ENCODE measurements at places on chromosomes 5 and 9.
A peak's percentile ranks its signal among the peaks of the same experiment; 100 is the strongest.

DNA sequence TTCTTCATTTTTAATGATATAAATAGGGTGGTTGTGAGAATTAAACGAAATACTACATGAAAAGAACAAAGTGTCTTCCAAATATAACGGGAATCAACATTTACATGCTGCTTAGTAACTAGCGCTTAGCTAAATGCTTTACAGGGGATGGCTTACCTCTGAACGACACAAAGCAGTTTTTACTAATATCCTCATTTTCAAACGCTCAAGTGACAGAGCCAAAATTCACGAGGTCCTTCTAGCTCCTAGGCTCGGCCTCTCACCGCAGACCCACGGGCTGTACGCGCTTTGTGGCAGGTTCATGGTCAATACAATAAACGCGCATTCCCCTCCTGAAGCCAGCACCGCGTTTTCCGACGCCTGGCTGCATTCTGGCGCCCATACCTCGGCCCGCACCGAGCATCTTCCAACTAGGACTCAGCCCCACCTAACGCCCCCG is 442 bp downstream of the ZNF510 start:
- DNase-seq: no peak

- no peak for DNase-seq
Measured at GRCh38 chr5:147369742-147370374, 135.0 kb downstream of the STK32A start.

DNA sequence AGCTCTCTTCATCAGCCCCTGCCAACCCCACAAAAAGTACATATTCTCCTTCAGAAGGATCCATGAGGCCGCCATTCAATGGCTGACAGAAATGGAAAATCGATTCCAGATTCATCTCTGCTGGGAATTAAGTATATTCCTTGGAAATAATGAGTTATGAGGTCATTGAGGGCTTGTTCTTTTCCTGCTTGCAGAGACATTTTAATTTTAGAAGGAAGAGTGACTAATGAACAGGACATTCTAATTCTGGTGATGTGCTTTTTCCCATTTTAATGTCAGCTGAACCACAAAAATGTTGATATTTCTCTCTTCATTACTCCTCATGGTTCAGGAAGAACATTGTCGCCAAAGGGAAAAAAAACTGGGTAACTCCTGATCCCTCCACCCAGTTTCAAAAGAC is 314.0 kb downstream of the PIK3R1 start:
- no peak for DNase-seq

GRCh38 chr5:50415912-50416311 is 25.2 kb downstream of the EMB start:
- DNase-seq: no peak

DNA sequence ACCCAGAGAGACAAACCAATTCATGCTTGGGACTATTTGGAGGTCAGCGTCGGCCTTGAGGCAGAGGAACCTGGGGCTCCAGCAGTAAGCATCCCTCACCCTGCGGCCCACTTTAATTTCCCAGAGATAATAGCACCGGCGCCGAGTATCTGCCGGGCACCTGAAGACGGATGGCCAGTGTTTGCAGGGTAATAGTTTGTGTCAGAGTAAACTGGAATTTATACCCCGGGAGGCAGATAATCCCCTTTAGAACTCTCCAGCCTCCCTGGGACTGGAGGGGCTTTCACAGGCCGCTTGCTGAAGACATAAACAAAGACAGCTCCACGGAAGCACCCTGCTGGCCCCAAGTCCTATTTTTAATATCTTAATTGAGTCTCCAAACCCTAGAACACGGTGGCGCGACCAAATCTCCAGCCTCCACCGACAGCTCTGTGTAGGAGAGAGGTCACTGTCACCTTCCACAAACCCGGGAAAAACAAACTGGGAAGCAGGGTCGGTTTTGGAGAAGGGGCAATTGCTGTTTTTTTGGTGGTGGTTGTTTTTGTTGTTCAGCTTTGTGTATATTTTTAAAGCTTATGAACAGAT is 17.4 kb upstream of the FCN1 start:
- DNase-seq: peak; percentile 24

GRCh38 chr9:107070586-107070985 is 207.6 kb downstream of the ZNF462 start:
- no peak for DNase-seq

DNA sequence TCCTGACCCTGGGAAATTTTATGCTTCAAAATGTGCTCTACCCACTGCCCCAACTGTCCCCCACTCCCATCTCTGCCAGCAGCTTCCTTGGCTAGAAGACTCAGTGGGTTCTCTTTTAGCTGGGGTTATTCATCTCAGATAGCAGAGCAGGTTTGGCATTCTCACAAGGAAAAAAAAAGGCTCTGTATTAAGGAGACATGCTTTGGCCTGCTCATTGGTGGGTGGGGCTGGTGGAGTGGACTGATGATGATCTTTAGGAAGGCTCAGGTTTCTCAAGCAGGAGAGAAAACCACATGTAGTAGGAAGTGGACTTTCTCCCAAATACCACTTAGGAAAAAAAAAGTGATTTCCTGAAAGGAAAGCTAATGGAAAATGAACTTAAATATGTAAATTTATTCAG is 279.2 kb upstream of the ZNF462 start:
- DNase-seq: no peak

DNA sequence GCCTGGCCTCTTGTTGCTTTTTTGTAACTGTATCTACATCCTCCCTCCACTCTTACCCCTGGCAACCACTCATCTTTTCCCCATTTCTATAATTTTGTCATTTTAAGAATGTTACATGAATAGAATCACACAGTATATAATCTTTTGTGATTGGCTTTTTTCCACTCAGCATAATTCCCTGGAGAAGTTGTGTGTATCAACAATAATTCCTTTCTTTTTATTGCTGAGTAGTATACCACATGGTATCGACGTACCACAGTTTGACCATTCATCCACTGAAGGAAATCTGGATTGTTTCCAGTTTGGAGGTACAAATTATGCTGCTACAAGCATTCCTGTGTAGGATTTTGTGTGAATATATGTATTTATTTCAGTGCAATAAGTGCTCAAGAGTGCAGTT is 21.7 kb upstream of the ENTREP1 start:
- DNase-seq: no peak

- no peak for DNase-seq
Measured at GRCh38 chr5:132976852-132977251, 13.4 kb upstream of the AFF4 start.

DNA sequence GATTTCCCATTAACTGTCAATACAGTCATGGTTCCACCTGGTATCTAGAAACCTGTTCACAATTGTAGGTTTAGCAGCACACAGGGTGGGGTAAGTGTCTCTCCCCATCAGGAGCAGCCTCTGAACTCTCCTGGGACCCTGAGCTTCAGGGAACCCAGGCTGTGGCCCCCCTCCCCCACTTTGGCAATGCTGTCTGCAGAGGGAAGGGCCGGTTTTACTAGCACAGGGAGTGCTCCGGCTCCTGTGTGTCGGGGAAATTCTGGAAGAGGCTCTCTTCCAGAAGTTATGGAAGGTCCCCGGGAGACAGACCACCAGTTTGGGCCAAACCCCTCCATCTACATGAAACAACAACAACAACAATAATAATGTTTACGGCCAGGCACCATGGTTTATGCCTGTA is 9.9 kb downstream of the DAB2IP start:
- DNase-seq: no peak

DNA sequence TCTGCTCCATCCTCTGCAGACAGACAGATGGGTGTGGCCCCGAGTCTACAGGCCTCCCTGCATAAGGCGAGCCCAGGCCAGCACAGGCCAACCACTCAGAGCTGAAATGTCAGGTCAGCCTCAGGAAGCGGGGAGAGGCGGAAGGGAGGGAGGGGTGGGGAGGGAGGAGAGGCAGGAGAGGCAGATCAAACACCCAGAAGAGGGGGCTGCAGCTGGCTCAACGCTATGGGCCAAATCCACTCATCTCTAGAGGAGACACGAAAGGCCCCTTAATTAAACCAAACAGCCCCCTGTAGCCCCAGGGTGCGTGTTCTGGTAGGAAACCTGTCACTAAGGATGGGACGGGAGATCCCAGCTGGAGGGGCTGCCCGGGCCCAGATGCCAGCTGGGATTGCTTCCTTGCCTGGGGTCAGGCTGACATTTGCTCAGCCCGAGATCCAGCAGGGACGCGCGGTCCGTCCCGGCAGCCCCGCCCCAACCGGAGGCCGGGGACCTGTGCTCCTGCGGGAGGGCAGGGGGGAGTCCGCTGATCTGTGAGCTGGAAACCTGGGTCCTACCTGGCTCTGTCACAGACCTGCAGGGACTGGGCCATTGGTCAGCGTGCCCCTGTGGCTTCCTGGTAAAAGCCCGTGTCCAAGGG is 97.2 kb upstream of the SARDH start:
- no peak for DNase-seq

DNA sequence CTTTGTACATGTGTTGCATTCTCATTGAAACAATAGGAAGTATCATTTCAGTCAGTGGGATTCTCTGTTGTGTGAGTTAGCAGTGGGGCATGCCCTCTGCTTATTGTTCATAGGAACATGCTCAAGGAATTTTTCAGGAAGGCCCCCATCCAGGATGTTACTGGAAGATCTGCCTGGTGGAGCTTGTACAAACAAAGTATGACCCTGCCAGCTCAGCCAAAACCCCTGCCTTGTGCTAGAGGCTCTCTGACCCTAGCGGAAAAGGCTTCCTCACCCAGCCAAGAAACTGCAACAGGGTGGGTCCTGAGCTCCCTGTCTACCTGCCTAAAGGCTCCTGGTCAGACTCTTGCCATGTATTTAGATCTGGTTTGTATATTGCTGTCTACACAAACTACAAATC is 43.2 kb downstream of the MRRF start:
- DNase-seq: no peak

- DNase-seq: no peak
Measured at GRCh38 chr5:33148076-33148513, 292.7 kb upstream of the TARS1 start.

- DNase-seq: no peak
Measured at GRCh38 chr9:91099436-91099835, 262.3 kb downstream of the AUH start.

DNA sequence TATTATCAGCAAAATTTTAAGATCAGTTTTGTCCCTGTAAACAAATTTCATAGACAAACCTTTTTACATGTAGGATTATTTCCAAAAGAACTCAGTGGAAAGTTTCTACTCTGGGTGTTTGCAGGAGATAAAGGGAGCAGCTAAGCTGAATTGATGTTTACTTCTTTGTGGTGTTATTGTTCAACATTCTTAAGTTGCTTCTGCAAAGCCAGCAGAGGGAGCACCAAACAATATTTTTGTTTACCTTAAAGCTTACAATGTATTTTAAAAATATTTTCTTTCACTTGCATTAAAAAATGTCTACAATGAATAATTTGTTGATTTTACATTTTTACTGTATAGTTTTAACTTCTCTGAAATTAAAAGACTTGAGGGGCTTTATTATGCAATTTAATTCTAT is 135.4 kb downstream of the ATG10 start:
- DNase-seq: no peak
